ENCODE measurements at places on chromosomes 7 and 10. TPM values are rescaled to one million over a fixed set of nuclear protein-coding genes. Genes with fewer than 3 reads are reported as not detected.

The CFAP46 gene
- not detected for total RNA-seq

The AEBP1 gene
- not detected for total RNA-seq

The NKX1-2 gene
- not detected for total RNA-seq

The HOXA9 gene
- 2.5 TPM for total RNA-seq

GRCh38 chr10:77318739-77319138 lies 318.9 kb downstream of the KCNMA1 start:
- no peak overlapping the region for H3K4me3 ChIP-seq
- no peaks in the 10 kb centered on the region for H3K4me1 ChIP-seq
- no peak for DNase-seq
- no peak overlapping the region for H3K27ac ChIP-seq
- no peaks in the 10 kb centered on the region for H3K36me3 ChIP-seq
- peaks cover 99% of the 10 kb centered on the region for H3K27me3 ChIP-seq

DNA sequence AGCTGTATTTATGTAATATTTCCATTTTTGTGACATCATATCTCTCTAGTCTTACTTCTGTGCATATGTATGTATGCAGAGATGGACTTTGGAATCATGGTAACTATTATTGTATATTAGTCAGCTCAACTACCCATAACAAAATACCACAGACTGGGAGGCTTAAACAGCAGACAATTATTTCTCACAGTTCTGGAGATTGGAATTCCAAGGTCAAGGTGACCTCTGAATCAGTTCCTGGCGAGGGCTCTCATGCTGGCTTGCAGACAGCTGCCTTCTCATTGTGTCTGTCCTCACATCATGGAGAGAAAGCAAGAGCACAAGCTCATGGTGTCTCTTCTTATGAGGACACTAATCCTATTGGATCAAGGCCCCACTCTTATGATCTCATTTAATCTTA lies 79.1 kb downstream of the RAMP3 start:
- H3K4me1 ChIP-seq, result no peaks in the 10 kb centered on the region
- no peak overlapping the region for H3K27ac ChIP-seq
- H3K36me3 ChIP-seq, result no peaks in the 10 kb centered on the region
- H3K4me3 ChIP-seq, result no peak overlapping the region
- peaks cover 98% of the 10 kb centered on the region for H3K27me3 ChIP-seq
- DNase-seq, result no peak

DNA sequence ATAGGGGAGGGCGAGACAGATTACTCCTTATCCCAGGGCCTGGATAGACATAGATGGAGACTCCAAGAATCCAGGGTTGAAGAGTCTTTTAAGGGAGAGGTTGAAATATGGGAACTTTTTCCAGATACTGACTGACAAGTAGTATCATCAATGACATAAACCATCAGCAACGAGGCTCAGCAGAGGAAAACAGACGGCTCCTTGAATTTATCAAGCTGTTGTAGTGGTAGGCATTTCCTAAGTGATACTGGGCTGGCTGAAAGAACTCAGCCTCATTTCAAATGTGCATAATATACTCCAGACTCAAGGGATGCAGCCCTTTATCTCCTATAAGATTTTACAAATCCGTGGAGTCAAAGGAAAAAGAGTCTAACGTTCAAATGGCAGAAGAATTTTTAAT lies 150.5 kb downstream of the FANK1 start:
- no peak for DNase-seq
- no peak overlapping the region for H3K27ac ChIP-seq
- peaks cover 19% of the 10 kb centered on the region for H3K27me3 ChIP-seq

- H3K36me3 ChIP-seq, result no peaks in the 10 kb centered on the region
- no peak overlapping the region for H3K4me3 ChIP-seq
Measured at GRCh38 chr7:25223206-25223605, 5.1 kb downstream of the NPVF start.

GRCh38 chr10:118332236-118332635 lies 9.9 kb downstream of the FAM204A start:
- H3K27ac ChIP-seq, result no peak overlapping the region
- H3K4me1 ChIP-seq, result no peaks in the 10 kb centered on the region
- H3K36me3 ChIP-seq, result peaks cover 5% of the 10 kb centered on the region

GRCh38 chr7:55185941-55186609 lies 167.3 kb downstream of the EGFR start:
- H3K27me3 ChIP-seq, result no peaks in the 10 kb centered on the region
- H3K4me3 ChIP-seq, result no peak overlapping the region
- H3K4me1 ChIP-seq, result peaks cover 8% of the 10 kb centered on the region
- no peak for DNase-seq
- H3K36me3 ChIP-seq, result peaks cover 22% of the 10 kb centered on the region

DNA sequence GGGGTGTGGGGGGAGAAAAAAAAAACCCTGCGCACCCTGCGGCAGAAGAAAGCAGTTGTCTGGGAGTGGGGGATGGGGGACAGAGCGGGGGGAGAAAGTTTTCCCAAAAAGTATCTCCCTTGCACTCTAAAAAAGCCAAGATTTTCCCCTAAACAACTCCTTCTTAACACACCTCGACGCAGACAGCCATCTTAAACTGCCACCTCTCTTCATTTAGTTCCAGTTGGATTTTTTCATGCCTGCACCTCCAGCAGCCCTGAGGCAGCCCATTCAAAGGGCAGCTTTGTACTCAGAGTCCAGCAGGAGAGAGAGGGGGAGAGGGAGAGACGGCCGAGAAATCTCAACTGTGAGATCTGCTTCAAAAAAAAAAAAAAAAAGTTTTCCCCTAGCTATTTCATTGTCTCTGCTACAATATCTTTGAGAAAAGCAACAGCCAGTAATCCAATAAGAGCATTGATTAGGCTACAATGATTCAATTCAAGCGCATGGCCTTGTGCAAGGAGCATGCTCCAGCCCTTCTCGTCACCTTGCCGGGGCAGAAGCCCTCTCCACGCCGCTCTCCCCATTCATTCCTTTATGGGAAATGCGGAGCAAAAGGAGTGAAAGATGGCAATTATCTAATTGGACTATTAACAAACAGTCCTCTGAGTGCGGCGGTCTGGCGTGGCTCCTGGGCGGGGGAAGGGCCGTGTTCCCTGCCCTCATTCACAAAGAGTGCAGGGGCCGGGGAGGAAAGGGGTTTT lies 939 bp upstream of the VAX1 start:
- no peaks in the 10 kb centered on the region for H3K4me1 ChIP-seq
- DNase-seq, result no peak
- H3K36me3 ChIP-seq, result no peaks in the 10 kb centered on the region
- H3K27me3 ChIP-seq, result peaks cover 32% of the 10 kb centered on the region
- no peak overlapping the region for H3K27ac ChIP-seq
- no peak overlapping the region for H3K4me3 ChIP-seq

DNA sequence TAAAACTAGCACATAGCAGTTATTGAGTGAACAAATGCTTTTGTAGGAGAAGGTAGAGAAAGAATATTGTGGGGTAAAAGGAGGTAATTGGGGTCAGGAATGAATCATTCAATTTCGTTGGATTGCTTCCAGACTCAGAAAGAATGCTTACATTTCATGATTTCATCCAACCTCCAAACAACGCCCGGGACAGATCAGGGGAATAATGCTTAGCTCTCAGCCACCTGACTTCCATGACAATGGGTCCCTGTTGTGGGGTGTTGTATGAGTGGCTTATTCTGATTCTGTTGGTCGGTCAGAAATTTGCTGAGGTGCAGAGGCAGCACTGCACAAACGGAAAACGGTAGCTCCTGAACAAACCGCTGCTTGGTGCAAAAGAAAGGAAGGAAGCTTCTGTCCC lies 24.0 kb upstream of the INPP5F start:
- H3K4me3 ChIP-seq, result no peak overlapping the region
- no peaks in the 10 kb centered on the region for H3K27me3 ChIP-seq
- DNase-seq, result peak; percentile 23
- no peak overlapping the region for H3K27ac ChIP-seq
- H3K4me1 ChIP-seq, result peaks cover 10% of the 10 kb centered on the region

DNA sequence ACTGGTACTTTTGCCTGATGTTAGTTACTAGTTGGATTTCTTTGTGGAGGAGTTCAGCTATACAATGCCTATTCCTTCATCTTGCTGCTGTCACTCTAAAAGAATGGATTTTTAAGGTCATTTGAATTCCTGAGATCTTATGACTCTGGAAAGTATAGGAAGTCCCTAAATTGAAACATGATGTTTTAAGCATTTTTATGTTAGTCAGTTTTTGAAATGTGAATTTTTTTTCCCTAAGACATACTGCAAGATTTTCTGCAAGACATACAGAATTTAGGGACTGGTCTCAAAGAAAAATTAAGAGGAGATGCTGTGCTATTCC lies 355.8 kb downstream of the SUGCT start:
- H3K27ac ChIP-seq, result no peak overlapping the region
- H3K36me3 ChIP-seq, result no peaks in the 10 kb centered on the region
- no peak overlapping the region for H3K4me3 ChIP-seq
- no peaks in the 10 kb centered on the region for H3K4me1 ChIP-seq
- no peak for DNase-seq

- H3K4me1 ChIP-seq, result peaks cover 15% of the 10 kb centered on the region
Measured at GRCh38 chr7:45968856-45969541, 47.9 kb upstream of the IGFBP3 start.

DNA sequence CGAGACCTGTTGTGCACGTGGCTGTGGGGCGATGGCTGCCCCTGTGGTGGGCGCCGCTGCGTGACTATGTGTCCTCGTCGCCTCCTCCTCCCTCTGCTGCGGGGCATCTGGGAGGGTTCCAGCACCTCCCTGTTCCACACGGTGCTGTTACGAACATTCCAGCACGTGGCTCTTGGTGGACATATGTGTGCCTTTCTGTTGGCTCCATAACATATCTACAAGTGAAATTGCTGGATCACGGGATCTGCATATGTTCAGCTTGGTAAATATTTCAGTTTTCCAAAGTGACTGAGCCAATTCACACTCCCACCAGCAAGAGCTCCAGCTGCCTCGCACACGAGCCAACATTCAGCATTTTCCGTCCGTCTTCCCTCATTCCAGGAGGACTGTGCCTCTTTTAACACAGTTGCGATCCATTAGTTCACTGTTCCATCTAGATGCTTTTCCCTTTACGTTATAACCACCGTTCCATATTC lies 25.1 kb downstream of the SNX8 start:
- H3K4me3 ChIP-seq, result no peak overlapping the region
- H3K27ac ChIP-seq, result no peak overlapping the region
- no peaks in the 10 kb centered on the region for H3K27me3 ChIP-seq
- H3K4me1 ChIP-seq, result no peaks in the 10 kb centered on the region

GRCh38 chr7:122726881-122727280 lies 24.2 kb upstream of the RNF148 start:
- H3K4me3 ChIP-seq, result no peak overlapping the region
- DNase-seq, result no peak
- no peak overlapping the region for H3K27ac ChIP-seq
- H3K4me1 ChIP-seq, result peaks cover 5% of the 10 kb centered on the region

GRCh38 chr7:118288098-118288497 lies 63.6 kb downstream of the ANKRD7 start:
- H3K36me3 ChIP-seq, result no peaks in the 10 kb centered on the region
- no peak overlapping the region for H3K4me3 ChIP-seq
- no peak overlapping the region for H3K27ac ChIP-seq
- no peak for DNase-seq
- H3K4me1 ChIP-seq, result no peaks in the 10 kb centered on the region

DNA sequence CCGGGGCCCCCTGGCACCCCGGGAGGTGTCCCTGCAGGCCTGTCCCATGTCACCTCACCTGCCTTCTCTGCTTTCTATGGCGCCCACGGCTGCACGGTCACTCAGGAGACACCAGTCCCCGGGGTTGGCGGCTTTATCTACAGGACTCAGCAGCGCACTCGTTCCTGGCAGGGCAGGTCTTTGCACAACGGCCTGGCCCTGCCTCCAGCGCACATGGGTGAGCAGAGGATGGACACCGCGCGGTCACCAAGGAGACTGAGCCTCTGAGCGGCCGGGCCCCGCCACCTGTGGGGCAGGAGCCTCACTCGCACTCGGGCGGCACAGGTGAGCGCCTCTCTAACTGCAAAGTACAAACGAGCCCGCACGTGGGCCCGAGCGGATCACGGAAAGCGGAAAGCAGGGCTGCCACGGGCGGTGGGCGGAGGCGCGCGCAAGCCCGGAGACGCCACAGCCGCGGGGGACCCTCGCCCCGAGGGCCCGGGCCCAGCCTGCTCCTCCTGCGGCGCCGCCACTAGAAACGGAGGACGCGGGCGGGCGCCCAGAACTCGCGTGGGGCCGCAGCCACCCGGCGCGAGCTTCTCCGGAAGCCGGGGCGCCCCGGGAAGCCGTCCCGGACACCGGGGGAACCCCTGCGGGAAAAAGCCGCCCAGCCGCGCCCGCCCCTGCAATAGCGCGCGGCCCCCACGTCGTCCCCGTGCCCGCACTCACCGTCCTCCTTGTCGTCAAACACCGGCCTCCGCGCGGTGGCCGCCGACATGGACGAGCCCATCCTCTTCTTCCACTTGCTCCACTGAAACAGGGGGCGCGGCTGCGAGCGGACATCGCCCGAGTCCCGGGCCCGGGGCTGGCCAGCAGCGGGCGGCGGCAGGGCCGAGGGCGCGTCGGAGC lies 642 bp downstream of the STK32C start:
- H3K36me3 ChIP-seq, result peaks cover 28% of the 10 kb centered on the region
- H3K4me3 ChIP-seq, result peak overlapping the region; percentile 80
- peak overlapping the region; percentile 35 for H3K27ac ChIP-seq

DNA sequence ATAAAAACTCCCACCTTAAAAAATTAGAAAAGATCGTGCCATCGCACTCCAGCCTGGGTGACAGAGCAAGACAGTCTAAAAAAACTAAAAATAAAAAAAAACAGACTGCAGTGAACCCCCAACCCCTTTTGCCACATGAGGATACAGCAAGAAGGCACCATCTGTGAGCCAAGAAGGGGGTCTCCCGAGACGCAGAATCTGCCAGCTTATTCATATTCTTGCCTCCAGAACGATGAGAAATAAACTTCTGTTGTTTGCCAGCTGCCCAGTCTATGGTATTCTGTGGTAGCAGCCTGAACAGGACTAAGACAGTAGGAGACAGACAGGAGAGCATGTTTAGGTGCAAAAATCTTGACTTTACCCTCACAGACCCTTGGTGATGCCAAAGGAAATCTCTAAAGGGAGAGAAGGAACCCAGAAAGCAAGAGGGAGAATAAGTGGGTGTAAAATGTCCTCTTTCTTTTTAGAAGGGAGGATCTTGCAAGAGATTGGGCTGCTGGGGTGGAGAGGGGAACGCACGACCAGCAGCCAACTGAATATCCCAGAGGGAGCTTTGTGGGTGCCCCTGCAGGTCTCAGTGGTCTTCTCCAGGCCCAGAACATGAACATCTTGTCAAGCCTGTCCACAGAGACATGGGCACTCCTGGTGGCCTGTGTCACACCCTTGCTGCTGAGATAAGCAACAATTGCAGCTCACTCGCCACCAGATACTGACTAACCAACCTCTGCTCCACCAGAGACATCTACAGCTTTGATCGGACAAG lies 400.7 kb upstream of the FOXK1 start:
- H3K27ac ChIP-seq, result no peak overlapping the region
- no peak overlapping the region for H3K4me3 ChIP-seq
- H3K4me1 ChIP-seq, result no peaks in the 10 kb centered on the region
- H3K27me3 ChIP-seq, result no peaks in the 10 kb centered on the region
- DNase-seq, result no peak

- H3K36me3 ChIP-seq, result no peaks in the 10 kb centered on the region
- H3K27ac ChIP-seq, result no peak overlapping the region
- H3K4me1 ChIP-seq, result no peaks in the 10 kb centered on the region
- no peak for DNase-seq
- H3K27me3 ChIP-seq, result no peaks in the 10 kb centered on the region
Measured at GRCh38 chr7:10120936-10121335, 852.7 kb upstream of the PHF14 start.

GRCh38 chr7:150451833-150452461 lies 1.5 kb downstream of the GIMAP8 start:
- peaks cover 66% of the 10 kb centered on the region for H3K27me3 ChIP-seq
- no peak for DNase-seq
- H3K36me3 ChIP-seq, result no peaks in the 10 kb centered on the region
- peaks cover 8% of the 10 kb centered on the region for H3K4me1 ChIP-seq
- H3K27ac ChIP-seq, result no peak overlapping the region

All from Calu3 (cell line).